ENCODE measurements at places on chromosomes 12 and 14.
A peak's percentile ranks its signal among the peaks of the same experiment; 100 is the strongest.

DNA sequence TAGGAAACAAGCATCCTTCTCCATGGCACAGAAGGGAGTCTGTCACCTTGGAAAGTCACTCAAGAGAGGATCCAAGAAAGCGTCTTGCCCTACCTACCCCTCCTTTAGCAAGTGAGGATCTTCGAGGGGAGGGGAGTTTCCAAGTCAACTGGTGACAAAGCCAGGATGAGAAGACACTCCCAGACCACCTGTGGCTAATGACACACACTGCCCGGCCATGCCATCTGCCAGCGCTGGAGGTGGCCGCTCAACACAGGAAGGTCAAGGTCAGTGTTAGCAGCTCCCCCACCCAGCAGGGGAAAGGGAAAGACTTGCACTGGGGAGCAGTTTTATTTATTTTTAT, 41.3 kb downstream of the ELK3 start:
- DNase-seq, result no peak

DNA sequence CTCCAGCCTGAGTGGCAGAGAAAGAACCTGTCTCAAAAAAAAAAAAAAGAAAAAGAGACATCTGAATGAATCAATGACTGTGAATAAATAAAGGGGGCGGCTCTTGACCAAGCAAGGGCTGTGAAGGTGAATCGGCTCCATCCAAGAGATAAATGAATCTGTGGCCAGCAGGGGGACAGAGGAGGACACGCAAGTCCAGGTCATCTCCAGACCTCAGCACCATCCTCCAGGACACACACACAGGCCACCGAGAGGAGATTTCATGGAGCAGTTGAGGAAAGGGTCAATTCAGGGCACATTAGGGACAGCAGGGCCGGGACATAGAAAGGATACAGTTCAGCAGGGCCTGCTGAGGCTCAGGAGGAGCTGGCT, 21.6 kb downstream of the TRPV4 start:
- no peak for DNase-seq

DNA sequence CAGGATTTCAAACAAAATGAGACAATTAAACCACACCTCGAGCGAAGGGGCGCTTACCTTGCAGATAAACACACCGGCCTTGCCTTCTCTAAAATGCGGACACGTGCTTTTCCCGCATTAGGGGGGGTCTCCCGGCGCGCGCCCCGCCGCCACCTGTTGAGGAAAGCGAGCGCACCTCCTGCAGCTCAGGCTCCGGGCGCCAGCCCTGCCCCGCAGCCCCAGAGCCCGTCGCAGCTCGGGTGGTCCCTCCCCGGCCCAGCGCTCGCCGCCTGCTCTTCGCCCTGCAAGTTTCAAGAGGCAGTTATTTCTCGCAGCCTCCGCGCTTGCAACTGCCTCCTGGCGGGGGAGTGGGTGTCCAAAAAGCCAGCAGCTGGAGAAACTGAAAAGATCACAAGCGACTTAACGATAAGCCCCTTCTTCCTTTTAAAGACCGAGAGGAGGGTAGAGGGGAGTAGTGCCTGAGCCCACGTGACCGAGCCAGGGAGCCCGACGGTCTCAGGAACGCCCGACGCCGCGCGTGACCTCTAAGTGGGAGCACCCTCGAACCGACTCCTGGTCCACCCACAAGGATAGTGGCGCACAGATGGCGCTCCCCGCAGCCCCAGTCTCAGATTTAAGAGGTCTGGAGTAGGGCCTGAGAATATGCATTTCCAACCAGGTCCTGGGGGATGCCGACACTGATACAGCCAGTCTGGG, at the start of gene ESR2:
ESR2 (minus strand) TSS at position 396 of the 696 bp plus-strand sequence. CDS start 11,386 bp downstream, outside the sequence.
- DNase-seq, result no peak

- DNase-seq, result peak; percentile 10
Measured at GRCh38 chr14:99427632-99428300, 52.9 kb downstream of the SETD3 start.

GRCh38 chr14:80628547-80628946, 313.0 kb downstream of the CEP128 start:
- DNase-seq, result peak; percentile 56

DNA sequence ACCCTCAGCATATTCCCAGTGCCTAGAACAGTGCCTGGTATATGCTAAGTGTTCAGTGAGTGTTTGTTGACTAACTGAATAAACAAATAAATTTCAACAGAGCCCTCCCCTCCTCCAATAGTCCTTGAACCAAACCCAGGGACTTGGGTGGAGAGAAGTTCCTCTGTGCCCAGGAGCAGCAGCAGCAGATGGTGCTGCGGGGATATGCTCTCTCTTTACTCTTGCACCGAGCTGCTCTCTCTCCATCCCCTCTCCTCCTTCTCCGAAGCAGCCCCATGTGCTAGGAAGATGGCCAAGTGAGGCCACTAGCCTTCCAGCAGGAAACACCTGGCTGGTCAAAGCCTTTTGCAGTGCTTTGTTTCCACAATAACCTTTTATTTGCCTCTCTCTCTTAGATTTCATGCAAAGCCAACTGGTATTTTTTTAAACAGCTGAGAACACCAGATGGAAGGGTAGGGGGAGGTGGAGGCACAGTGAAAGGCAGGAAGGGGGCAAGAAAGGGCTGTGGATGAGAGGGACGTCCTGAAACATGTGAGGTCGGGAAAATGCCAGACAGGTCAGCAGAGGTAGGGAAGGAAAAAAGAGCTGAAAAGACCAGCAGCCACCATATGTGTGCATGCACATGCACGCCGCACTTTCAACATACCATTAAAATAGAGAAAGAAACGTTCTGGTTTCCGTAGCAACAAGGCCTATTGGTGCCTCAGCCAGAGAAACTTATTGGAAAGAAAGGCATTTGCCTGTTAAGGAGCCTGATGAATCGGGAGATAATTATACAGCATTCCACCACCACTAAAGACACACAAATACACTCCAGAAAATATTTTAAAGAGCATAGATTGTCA, 78.9 kb downstream of the EMP1 start:
- peak; percentile 23 for DNase-seq

Data from DMS 273 treated with DMSO at 0.1 percent for 48 hours (cell line).